Activated T-helper 2 cell treated with anti-CD3 and anti-CD28 coated beads, Interferon-gamma antibody, Interleukin-2, Interleukin-4, amounts not matched to agents 10 μg/mL and 5 μg/mL and 100 μg/mL, durations not matched to agents 14 hours and 24 hours and 36 hours (primary cell): ENCODE measurements at places on chromosomes 12 and 14. TPM values are rescaled to one million over a fixed set of nuclear protein-coding genes. Genes with fewer than 3 reads are reported as not detected.

- DNase-seq = no peak
Observed at GRCh38 chr14:28785096-28785952, 18.7 kb downstream of the FOXG1 start.

DNA sequence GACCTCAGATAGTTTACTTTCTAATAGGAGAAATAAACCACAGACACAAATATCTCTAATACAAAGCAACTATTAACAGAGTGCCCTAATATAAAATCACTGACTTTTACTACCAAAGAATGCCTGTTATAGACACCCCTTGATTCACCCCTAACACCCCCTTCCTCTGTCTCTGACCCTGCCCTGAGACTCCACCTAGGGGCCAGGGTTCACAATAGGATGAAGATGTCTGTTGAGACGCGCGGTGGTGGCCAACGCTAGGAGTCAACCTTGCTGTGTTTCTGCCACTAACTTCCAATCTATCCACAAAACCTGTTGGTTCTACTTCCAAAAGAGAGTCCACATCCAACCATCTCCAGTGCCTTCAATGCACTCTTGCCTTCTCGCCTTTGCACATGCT lies 10.9 kb upstream of the TC2N start:
- no peak for DNase-seq

DNA sequence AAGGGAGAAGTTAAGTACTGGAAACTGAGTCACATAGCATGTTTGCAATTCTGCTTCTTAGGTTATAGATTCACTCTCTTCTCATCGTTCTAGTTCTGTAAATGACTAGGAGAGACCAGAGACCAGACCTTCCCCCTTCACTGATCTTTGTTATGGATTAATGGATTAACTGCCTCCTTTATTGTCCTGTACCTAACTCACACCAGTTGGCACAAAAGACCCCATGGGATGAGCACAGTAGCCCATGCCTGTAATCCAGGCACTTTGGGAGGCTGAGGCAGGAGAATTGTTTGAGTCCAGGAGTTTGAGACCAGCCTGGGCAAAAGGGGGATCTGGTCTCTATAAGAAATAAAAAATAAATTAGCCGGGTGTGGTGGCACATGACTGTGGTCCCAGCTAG lies 20.8 kb downstream of the BCAT1 start:
- no peak for DNase-seq

GRCh38 chr14:73443758-73444157 lies 14.6 kb downstream of the NUMB start:
- DNase-seq = no peak

DNA sequence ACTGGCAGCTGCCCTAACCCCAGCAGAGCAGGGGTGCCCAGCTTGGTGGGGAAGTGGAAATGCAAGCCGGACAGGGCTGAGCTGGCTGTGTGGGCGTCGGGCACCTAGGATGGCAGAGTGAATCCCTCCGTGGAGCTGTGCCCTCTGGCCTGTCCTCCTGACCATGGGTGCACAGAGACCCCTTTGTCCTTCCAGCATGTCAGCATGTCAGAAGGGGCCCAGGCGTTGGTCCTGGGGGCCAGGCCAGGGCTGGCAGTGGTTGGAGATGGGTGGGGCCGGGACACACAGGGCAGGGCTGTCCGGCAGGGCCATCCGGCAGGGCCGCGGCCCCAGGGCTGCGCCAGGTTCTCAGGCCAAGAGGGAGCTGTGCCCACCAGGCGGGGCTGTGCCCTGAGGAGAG lies 8.8 kb upstream of the TEX22 start:
- DNase-seq = no peak

- no peak for DNase-seq
Observed at GRCh38 chr12:96313606-96314005, 86.6 kb downstream of the CDK17 start.

DNA sequence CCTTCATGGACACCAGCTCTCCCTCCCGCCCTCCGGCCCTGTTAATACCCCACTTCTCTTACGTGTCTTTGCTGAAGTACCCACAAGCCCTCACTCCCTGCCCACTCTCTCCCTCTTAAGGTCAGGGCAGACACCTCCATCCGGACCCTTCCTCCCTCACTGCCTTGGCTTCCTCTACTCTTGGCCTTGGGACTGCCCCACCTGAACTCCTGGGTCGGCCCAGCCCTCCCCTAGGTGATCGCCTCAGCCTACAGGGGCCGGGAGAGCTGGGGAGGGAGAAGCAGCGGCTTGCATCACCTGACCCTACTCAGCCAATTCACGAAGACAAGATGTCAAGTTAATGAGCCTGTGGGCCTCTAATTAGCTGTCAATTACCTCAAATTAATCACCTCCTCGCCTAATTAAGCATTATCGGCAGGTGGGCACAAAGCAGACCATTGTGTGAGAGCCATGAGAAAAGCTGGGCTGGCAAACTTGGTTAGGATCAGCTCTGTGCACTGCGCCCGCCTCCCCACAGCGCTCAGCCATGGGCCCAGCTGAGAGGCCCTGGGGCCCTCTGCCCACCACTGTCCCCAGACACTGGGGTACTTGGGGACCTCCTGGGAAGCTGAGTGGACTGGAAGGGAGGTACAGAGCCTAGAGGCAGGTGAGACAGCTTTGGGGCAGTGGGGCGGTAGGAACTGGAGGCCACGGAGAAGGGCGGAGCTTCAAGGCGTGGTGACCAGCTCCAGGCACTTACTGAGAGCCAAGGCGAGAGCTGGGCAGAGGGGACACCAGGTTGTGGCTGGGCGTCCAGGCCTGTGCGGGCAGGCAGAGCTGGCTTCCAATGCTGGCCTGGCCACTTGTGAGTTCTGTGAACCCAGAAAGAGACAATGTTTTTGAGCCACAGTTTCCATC lies 25.1 kb upstream of the VSX2 start:
- DNase-seq = no peak

- DNase-seq = no peak
Observed at GRCh38 chr12:95179011-95179410, 38.3 kb downstream of the FGD6 start.

GRCh38 chr14:102086972-102087761 lies at the start of gene HSP90AA1:
Gene HSP90AA1 (minus strand): TSS chr14:102087044. CDS start chr14:102086378, 666 bp downstream.
- DNase-seq = peak; percentile 94

GRCh38 chr12:49983892-49984291 lies 11.1 kb downstream of the AQP6 start:
- no peak for DNase-seq

- no peak for DNase-seq
Observed at GRCh38 chr12:117409286-117409685, 47.9 kb upstream of the NOS1 start.

- no peak for DNase-seq
Observed at GRCh38 chr12:95663525-95663924, 112.2 kb upstream of the USP44 start.

APOF gene
- not detected in 2 replicates for total RNA-seq

TRIM9 gene
- total RNA-seq = 0.46 TPM in 2 replicates

UBE2N gene
- total RNA-seq = 258 and 261 TPM in 2 replicates

SLC16A7 gene
- total RNA-seq = 29.1 and 33.6 TPM in 2 replicates
